ENCODE measurements at places on chromosomes 1 and 21.

DNA sequence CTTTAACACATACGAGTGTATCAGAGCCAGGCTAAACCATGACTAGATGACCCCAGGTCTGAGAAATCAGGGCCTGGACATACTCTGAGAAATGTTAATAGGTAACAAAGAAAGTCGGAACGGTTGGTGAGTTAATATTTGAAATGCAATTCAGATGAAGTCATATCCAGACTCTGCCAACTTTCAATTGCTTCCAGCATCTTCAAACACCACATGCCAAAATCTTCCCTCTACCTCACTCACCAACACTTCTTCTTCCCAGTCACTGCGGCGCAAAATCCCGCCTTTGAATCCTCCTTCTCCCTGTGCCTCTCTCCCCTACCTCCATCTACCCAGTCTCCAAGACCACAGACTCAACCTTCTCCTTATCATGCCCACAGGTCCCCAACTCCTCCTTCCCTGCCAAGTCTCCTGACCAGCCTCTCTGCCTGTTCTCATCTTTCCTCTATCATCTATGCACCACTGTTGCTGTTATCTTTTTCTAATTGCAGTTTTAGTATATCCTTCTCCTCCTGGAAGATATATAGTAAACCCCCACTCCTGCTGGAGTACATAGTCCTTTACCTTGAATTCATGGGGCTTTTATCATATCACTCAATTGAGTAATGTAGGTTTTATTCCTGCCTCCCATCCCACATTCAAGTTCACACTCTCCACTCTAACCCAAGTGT, 41.3 kb downstream of the ZBTB18 start:
- DNase-seq, result no peak

DNA sequence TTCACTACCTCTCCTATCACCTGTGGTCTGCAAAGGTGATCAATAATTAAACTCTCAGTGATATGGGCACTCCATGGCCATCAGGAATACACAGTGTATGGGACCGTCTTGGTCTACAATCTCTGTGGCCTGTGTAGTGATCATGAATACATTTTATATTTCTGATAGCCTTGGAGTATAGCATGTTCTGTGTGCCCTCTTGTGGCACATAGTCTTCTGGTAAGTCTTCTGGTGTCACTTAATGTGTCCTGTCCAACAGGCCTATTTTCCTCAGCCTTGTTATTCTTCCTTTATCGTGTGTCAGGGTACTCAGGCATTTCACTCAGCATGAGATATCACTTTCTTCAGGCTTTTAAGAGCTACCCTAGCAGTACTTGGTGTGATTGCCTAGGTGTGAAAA, 393.6 kb downstream of the AGBL4 start:
- DNase-seq, result no peak

DNA sequence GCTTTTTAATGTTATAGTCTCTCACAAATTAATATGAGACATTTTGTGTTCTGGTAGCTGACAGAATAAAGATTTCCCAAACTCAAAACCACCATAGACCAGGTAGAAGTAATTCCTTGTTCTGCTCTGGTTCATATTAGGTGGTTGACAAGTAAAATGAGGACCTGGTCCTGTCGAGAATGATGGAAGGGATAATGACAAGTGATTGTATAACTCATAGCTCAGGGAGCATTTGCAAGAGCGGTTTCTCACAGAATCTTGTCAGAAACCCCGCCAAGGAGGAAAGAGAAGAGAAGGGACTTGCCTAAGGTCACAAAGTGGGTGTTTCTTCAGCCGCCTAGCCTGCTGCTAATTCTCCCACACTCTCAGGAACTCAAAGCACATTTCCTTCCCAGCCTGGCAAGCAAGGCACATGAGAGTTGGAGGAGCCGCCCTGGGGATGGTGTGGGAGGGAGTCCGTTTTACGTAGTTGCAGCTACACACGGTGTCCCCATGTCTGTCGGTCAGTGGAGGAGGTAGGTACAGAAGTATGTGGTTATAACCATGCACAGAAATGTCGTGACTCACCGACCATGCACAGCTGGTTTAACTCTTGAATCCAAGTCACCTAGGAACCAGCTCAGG, 46.5 kb downstream of the SAMD13 start:
- no peak for DNase-seq

- DNase-seq, result no peak
These were observed 31.6 kb downstream of the TGFB2 start for GRCh38 chr1:218376722-218377121.

GRCh38 chr1:198598796-198599321, 40.0 kb upstream of the PTPRC start:
- DNase-seq, result no peak

GRCh38 chr21:36126621-36127110, 8.2 kb upstream of the CBR3 start:
- DNase-seq, result no peak

DNA sequence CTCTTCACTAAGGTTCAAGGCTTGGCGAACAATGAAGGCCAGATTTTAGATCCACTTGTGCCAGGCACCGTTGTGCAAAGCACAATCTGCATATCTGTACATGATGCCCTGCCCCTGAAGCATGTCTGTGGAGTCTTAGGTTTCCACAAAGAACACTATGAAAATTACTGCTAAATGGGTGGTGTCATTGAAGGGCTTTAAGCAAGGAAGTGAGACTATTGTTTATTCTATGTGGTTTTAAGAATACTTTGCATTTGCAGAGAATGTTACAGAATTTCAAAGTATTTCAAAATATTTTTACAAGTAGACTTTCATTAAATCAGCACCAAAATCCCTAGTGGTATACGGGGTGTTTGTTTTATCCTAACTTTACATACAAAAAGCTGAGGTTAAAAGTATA, 8.8 kb downstream of the TSEN15 start:
- no peak for DNase-seq

DNA sequence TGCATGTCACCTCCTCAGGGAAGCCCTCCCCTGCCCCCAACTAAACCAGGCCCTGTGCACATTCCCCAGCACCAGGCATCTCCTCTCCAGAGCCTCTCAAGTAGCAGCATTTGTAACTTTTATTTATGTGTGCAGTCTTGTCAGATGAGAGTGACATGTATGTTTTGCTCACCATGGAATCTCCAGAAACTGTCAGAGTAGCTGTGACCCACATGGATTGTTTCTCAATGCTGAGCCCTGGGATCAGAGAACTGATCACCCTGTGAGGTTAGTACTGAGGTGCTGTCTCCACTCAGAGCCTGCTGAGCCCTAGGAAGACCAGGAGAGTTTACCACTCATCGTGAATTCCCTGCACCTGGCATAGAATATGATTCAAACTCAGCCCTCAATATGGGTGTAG, 190.9 kb upstream of the EDN2 start:
- DNase-seq, result no peak

DNA sequence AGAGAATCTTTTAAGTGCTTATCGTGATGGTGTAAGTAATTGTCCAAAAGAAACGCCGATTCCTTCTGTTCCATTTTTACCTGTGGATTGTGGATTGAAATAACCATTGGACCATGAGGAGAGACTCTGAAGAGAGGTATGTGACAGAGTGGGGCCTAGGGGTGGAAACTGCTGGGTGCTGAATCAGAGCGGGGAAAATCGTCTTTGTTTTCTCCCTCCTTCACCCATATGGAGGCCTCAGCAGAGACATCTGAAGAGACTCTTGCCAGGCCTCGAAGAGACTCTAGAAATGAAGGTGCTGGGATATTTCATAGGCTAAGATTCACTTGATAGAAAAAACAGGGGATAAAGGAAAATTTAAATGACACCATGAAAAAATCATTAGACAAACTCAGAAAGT, 1327.0 kb downstream of the BRINP3 start:
- DNase-seq, result no peak

- DNase-seq, result no peak
These were observed 111.3 kb downstream of the C1orf21 start for GRCh38 chr1:184497959-184498723.

GRCh38 chr21:28936036-28936435, 56.6 kb downstream of the LTN1 start:
- DNase-seq, result no peak

DNA sequence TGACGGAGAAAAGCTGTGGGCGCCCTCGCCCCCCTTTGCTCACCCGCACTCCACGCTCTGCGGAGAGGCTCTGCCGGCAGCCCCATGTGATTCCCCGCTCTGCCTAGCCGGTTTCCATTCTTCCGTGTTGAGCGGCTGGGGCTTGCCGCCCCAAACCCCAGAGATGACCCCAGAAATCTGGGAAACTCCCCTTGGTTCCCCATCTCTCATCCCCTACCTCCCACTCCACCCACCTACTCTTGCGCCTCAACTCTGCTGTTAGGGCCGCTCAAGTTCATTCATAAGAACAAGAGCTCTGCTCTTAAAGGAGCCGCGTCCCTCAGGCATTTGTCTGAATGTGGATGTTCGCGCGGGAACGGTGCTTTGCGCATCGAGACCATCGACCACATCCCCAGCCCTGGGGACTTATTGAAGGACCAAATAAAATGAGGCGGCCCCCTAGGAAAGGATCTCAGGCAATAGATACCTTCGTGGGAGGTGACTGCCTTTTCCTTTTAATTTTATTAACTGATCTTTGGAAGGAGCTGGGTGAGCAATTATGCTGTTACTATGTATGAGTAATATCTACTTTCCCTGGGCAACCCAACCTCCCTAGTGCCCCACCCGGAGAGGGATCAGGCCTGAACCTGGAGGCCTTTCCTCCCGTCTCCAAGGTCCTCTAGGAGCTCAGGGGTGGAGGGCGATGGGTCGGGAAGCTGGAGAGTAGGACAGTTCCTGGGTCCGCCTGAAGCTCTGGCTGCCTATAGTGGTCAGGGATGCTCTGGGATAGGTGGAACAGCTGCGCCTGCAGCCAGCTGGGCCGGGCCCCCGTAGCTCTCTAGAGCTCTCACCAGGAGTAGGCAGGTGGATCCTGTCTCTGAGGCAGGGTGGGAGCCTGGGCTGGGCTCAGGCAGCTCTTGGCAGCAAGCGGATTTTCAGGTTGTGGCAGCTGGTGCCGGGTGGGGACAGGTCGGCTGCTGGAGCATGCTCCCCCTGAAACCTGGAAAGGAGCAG, 898 bp downstream of the MFSD2A start:
- DNase-seq, result no peak

- DNase-seq, result no peak
These were observed 26.2 kb upstream of the ZBTB21 start for GRCh38 chr21:42036313-42036712.

GRCh38 chr1:7400566-7400965, 370.5 kb upstream of the VAMP3 start:
- DNase-seq, result no peak

- no peak for DNase-seq
These were observed 2.4 kb upstream of the CD247 start for GRCh38 chr1:167520711-167521206.

Data from activated T-helper 1 cell treated with anti-CD3 and anti-CD28 coated beads, Interleukin-2, amount 50 U/mL, for 16 hours (primary cell).